ENCODE measurements at places on chromosomes 3 and 15.
A peak's percentile ranks its signal among the peaks of the same experiment; 100 is the strongest.

- DNase-seq: no peak
Measured at GRCh38 chr15:100596792-100597191, 5.2 kb downstream of the LINS1 start.

- DNase-seq: peak; percentile 36
Measured at GRCh38 chr15:100727291-100727851, 125.0 kb downstream of the ASB7 start.

DNA sequence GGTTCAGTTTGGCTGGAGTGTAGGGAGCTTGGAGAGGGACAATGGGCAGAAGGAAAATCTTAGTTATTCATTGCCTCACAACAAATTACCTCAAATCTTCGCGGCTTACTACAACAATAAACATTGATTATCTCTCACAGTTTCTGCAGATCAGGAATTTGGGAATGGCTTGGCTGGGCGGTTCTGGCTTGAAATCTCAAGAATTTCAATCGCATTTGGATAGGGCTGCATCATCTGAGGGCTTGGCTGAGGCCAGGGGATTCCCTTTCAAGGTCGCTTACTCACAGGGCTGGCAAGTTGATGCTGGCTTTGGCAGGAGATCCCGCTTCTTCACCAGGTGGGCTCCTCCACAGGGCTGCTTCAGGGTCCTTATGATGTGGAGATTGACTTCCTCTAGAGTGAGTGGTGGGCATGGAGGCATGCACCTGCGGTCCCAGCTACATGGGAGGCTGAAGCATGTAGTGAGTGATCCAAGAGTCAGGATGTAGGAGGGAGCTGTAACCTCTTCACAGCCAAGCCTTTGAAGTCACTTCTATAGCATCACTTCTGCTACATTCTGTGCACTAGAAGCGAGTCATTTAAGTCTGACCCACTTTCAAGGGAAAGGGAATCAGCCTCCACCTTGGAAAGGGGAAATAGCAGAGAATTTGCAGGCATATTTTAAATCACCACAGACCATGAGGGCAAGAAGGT, 63.1 kb downstream of the CDC25A start:
- DNase-seq: peak; percentile 30

DNA sequence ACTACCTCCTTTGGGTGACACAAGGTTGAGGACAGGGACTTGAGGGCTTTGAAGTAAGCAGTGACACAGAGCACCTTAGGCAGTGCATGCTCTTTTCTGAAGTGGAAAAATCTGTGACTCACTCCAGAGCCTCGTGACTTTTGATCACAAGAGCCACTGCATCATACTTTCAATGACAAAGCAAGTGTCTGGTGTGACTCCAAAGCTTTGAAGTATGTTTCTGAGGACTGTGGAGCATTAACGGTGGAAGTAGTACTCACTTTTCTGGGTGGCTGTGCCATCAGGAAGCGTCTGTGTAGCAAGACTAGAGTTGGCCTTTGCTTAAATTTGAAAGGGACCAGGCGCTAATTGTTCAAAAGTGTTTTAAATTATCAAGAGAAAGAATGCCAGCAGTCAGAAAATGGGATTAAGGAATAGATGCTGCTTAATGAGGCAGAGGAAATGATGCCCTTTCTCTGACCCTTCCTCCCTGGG, 210.7 kb upstream of the TRIM42 start:
- DNase-seq: peak; percentile 70

GRCh38 chr15:98796685-98797357, 148.5 kb downstream of the IGF1R start:
- DNase-seq: no peak

DNA sequence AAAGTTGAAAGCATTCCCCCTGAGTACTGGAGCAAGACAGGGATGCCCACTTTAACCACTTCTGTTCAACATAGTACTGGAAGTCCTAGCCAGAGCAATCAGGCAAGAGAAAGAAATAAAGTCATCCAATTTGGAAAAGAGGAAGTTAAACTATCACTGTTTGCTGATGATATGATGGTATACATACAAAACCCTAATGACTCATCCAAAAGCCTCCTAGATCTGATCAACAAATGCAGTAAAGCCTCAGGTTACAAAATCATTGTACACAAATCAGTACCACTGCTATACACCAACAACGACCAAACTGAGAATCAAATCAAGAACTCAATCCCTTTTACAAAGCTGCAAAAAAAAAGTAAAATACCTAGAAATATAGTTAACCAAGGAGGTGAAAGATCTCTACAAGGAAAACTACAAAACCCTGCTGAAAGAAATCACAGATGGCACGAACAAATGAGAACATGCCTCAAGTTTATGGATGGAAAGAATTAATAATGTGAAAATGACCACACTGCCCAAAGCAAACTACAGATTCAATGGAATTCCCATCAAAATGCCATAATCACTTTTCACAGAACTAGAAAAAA, 40.3 kb downstream of the RPL39L start:
- DNase-seq: no peak

GRCh38 chr3:186375443-186375842, 13.4 kb upstream of the DGKG start:
- DNase-seq: no peak

DNA sequence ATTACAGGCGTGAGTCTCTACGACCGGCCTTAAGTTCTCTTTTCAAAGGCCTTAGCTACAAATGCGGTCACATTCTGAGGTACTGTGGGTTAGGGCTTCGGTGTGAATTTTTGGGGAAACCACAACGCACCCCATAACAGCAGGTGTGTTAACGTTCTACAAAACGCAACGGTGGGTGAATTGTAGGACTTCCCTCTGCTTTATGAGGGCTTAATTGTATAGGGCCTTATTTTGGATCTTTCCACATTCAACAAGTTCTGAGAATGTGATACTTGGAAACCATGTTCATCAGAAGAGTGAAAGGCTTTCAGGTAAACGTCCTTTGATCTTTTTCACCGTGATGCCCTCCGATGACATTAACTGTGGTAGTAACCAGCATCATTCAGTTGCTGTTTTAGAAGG, 998.6 kb upstream of the CFAP20DC start:
- DNase-seq: no peak

- DNase-seq: peak; percentile 83
Measured at GRCh38 chr3:4474683-4475490, 7.8 kb upstream of the SUMF1 start.

- no peak for DNase-seq
Measured at GRCh38 chr15:44763187-44763586, 26.9 kb downstream of the TRIM69 start.

DNA sequence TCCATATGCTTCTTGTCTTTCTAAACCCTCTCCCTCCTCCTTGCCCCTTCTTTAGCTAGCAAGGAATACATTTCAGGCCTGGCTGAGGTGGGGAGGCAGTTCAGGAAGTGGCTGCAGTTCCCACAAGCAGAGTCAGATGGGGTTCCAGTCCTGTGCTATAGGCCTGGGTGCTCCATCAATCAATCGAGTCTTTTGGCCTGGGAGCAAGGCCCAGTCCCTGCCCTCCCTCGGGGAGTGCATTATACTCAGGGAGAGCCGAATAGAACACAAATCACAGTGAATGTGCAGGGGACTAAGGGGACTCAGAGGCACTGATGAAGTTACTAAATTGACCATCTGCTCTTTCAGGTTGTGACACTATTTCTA, 58.0 kb upstream of the HERC1 start:
- no peak for DNase-seq
